Skeletal muscle cell (primary cell): ENCODE measurements at places on chromosomes 1 and 21.

DNA sequence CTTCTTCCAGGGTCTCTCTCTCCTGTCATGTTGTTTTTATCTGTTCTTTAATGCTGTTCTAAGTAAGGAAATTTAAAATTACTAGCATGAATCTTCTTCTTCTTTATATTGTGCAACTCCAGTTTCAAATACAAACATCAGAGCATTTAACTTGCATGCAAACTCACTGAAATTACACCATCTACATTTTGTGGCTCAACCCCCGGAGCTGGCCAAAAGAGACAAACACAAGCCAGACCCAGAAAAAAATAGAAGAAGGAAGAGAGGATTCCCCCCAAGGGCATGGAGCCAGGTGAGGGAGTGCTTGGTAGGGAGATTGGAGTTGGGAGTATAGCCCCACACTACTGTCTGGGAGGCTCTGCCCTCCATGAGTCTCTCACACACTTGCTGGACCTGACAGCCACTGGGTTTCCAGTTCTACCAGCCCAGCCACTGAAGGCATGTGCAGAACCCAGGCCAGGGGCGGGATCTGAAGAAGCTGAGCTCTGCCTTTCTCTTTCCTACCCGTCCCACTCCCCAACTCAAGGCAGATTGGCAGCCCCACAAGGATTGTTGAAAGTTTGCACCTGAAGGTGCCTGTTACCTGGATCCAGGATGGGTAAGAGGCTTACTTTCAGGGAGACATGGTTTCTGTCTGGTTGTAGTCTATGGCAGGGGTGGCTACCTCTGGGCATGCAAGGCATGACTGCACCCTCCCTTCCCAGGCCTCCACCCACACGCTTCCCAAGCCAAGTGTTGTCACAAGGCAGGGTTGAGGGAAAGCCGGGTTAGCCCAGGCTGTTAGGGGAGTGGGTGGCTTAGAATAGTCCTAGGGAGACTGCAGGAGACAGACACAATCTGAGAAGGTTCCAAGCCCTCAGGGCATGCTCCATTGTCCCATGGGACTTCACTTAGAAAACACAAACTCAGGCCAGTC is 297.2 kb downstream of the TGFB2 start:
- no peak for DNase-seq

GRCh38 chr1:74504125-74504932 is 8.1 kb downstream of the LRRC53 start:
- peak; percentile 9 for DNase-seq

- DNase-seq = no peak
These were observed 31.6 kb downstream of the FMO4 start for GRCh38 chr1:171345536-171345935.

GRCh38 chr21:39148975-39149374 is 34.3 kb downstream of the PSMG1 start:
- no peak for DNase-seq

DNA sequence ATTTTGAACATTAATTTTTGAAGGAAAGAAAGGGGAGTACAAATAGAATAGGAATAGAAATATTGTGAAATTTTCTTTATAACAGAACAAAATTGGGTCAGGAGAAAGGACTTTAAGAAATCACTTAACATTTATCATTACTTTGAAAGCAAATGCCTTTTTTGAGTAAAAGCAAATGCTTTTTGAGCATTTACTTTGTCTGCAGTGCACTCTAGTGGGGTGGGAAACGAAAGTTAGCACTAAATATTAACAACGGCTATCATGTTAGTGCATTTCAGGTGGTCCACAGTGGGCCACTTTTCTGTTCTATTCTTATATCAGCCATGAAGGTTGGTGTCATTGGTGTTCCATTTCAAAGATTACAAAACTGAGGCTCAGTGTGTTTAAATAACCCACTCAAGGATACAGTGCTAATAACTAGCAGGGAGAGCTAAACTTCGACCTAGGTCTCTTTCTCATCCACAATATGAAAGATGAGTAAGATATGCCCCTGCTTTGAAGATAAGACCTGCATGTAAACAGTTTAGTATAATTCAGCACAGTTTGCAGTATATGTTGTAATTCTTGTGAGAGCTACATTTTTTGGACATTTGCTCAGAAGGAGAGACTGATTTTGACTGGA is 13.4 kb downstream of the LRRC8D start:
- no peak for DNase-seq

DNA sequence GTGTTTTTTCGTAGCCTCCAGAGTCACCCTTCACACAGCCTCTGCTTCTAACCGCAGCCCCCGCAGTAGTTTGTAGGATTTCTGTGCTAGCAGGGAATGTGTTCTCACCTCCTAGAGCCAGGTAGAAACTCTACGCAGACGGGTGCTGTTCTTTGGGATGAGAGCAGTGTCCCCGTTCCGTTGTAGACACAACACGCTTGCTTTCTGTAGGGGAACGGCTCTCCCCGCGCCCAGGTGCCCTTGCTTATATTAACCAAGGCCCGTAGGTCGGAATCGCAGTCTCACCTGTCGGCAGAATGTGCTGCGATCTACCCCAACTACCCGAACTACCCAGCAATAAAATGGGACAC is 111.8 kb upstream of the NBPF11 start:
- no peak for DNase-seq

DNA sequence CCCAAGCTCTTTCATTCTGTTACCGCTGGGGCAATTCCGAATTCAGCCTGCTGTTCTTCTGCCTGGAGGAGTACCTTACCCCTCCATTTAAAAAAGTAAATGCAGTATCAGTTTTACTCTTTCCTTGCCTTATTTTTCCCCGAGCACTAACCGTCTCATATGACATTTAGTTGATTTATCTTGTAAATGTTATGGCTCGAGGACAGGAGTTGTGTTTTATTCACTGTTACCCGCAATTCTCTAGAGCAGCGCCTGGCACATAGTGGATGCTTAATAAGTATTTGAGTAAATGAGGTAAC is 425 bp upstream of the TADA1 start:
- DNase-seq = no peak

- no peak for DNase-seq
These were observed 183.4 kb downstream of the TNFSF18 start for GRCh38 chr1:172867216-172867818.

- DNase-seq = no peak
These were observed 3.8 kb upstream of the TGFB2 start for GRCh38 chr1:218341325-218341724.

DNA sequence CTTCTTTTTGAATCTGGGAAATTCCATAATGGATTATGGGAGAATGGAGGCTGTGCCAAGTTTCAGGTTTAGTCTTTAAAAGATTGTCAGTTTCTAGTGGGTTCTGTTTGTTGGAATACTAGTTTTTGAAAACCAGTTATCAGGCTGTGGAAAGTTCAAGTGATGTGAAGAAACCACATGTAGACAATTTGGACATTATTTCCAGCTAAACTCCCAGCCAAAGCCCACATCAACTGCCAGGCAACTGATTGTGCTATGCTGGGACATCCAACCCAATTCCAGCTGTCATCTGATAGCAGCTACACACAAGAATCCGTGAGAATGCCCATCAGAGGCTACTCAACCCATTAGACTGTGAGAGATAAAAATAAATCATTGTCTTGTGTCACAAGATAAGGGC is 546.1 kb upstream of the ADAMTS5 start:
- no peak for DNase-seq

DNA sequence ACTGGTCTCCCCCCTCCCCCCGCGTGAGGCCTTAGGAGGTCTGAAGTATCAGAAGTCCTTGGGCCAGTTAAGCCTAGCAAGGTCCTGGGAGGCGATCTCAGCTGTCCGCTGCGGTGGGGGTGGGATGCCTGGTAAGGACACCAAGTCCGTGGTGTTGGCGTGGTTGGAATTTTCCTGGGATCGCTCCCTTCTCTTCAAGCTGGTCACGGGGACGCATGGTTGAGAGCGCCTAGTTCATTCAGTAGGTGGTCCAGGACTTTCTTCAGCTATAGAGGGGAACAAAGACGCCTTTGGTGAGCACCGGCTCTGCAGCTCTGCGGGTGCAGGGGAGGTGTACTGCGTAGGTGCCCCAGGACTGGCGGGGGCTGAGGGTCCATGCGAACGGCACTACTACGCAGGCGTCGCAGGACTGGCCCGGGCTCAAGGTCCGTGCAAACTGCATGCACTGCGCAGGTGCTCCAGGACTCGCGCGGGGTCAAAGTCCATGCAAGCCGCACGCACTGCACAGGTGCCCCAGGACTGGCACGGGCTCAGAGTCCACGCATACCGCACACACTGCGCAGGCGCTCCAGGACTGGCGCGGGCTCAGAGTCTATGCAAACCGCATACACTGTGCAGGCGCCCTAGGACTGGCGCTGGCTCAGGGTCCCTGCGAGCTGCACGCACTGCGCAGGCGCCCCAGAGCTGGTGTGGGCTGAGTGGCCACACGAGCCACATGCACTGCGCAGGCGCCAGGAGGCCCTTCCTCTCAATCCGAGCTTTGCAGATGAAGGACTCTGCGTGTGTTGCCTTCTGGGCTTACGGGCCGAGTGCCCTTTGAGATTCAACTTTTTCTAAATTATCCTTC is 36.6 kb upstream of the HMGN1 start:
- DNase-seq = peak; percentile 40

DNA sequence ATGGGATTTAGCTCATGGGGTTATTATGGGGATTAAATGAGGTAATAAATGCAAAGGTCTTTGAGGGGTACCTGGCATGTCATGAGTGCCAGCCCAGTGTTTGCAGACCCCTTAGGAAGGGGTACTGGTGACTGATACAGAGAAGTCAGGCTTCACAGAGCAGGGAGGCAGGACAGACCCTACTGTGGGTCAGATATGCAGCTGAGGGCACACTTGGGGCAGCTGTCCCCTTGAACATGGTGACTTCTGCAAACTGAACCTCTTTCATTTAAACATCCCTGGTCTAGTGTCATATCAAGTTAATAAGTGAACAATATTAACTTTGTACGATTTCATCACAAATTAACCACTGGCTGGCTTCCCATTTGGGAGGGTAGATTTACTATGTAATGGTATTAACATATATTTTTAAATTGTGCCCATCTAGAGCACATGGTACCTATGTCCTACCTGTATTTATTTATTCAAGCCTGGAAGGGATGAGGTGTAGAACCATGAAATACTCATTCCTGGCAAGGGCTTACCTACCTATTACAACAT is 25.9 kb downstream of the STPG1 start:
- no peak for DNase-seq

DNA sequence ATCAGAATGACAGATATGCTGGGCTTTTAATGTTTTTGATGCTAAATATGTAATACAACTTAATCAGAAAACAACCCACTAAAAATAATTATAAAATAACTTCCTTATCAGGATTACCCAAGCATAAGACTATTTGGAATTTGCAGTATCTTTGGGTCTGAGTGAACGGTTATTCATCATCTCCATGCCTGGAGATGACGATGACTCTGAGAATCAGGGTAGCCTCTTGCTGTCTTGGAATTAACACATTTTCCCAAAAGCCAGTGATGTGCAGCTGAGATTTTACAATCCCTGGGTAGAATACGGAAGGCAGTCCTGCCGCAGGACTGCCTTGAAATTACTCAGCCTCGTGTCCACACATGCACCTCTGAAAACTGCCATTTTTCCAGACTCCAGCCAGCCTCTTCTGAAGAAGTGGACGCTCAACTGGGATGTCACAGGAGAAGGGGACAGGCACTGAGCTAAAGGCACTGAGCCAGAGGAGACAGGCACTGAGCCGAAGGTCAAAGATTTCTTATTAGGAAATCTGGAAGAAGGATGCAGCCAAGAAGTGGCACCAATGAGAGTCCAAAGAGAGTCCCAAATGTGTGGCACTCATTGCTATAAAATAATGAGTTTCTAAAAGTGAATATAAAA is 85.5 kb downstream of the PGBD5 start:
- DNase-seq = no peak

DNA sequence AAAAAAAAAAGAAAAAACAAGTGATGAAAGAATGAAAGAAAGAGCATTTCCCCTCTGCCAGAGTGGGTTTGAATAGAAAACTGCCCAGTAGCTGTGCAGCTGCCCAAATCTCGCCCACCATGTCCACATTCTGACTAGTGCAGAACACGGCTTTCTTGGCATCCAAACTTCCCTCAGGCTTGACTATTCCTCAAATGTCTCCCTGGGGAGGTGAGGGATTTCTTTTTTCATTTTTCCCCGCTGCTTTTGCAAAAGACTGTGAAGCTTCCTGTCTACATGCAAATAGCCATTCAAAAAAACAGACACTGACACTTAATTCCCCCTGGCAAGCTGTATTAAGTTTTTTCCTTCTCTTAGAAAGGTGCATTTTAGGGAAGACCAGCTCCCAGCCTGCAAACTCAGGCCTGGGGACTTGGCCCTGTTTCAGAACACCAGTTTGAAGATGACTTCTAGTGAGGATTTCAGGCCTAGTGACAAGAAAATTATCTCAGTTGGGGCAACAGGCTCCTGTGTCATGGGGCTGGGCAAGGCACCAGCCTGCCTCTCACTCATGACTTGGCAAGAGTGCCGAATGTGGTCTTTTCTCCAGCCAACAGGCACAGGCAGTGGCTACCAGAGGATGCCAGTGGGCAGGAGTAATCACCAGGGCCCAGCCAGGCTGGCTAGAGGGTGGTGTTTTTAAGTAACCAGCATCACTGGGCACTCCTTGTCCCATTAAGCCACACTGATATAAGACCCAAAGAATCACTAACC is 178.1 kb upstream of the NFIA start:
- peak; percentile 81 for DNase-seq

DNA sequence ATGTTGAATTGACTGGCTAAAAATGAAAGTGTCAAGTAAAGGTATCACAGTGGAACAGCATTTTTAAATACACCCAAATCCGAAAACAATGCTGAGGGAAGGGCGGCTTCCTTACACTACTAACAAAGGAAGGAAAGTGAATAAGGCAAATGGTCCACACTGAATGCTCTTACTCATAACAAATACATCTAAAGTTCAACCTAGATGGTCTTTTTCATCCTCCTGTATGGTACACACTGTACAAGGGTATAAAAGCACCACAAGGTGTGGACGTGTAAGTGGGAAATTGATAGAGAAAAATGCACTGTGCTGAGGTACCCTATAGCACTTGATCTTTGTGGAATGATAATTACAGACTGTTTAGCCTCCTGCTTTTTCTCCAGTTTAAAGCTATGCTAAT is 7.1 kb upstream of the PALMD start:
- no peak for DNase-seq

DNA sequence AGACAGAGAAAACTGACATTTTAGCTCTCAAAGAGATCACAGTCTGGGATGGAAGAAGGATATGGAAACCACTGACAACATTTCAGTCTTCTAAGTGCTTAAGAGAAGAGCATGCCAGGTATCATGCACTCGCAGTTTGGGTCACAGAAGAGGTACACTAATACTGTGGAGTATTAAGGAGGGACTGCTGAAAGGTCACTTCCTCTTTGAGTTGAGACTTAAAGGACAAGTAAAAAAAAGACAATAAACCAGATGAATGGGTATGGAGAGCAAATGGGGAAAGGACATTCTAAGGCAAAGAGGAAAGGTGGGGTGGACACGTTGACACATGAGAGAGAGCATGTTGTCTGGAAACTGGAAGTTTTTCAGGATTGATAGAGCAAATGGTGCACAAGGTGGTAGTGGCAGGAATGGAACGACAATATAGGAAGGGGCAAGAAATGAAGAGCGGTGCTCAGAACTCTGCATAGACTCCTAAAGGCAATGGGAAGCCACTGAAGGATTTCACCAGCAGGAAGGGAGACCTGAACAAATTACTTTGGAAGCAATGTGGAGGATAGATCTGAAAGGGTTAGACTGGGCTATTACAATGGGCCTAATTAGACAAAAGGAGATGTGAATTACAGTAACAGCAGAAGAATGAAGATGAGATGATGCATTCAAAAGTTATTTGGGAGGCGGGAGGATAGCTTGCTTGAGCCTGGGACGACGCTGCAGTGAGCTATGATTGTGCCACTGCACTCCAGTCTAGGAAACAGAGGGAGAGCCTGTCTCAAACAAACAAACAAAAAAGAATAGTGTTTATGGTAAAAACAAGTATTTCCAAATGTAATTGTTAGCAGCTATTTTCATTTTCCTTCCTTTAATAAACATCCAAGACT is 11.1 kb downstream of the DIPK1A start:
- no peak for DNase-seq

GRCh38 chr1:17235135-17235885 is 13.6 kb upstream of the PADI3 start:
- no peak for DNase-seq
